ENCODE measurements at places on chromosomes 3 and 15.

DNA sequence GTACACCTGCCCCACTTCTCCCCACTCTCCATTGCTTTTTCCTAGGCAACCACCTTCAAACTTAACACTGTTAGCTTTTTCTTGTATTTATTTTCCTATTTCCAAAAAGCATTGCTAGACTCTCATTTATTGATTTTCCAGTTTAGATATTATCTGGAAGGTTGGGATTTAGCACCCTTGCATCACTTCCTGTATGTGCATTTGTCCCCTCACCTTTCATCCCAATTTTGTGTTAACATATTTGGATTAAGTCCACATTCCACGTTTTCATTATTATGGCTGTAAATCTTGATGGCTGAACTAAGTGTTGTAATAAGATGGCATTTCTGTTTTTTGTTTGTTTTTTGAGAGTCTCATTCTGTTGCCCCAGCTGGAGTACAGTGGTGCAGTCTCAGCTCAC is 109.7 kb downstream of the TBC1D2B start:
- DNase-seq, result no peak

DNA sequence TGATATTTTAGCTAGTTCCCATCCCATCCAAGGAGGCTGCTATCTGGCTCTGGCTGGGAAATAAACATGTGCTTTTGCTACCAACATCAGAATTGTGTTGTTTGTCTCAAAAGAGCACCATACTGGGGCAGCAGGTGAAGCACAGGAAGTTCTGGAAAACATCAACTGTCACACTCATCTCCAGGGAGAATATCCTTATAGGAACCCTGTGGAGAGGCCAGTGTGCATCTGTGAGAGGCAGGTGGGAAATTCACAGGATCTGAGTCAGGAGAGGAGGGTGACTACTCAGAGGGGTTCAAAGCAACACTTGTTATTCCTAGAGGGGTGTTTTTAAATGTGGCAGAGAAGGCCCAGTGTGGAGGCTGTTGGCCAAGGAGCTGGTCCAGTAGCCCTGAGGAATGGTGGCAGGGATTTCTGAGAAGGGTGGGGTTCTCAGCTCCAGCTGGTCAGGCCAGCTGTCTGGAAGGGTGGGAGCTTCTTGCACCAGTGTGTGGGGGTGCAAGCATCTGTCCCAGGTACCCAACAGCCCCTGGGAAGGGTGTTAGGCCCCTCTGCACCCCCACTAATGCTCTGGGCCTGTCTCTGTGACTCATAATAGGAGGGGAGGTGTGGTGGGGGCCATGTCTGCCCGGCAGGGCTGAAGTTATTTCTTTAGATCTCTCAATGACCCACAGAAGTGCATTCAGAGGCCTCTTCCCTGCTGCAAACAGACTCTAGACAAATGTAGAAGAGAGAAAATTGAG is 28.7 kb downstream of the RPSA start:
- DNase-seq, result peak; percentile 47

- DNase-seq, result no peak
Observed at GRCh38 chr3:138987181-138987580, 18.9 kb downstream of the PRR23A start.

DNA sequence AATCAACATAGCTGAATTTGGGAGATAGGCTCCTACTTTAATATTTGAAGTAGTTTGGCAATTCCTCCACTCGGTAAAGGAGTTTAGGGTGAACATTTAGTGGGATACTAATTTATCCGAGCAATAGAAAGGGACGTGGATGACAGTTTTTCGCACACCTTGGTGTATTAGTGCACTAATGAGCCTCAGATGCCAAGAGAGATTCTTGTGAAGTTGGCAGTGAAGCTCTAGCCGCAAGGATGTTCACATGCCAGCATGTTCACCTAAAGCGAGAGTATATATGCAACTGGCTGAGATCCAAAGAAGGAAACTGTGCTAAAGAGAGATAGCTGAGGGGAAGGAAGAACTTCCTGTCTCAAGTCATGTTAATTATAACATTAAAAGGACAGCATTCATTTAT is 58.5 kb downstream of the TGFBR2 start:
- DNase-seq, result no peak

GRCh38 chr15:65300924-65301441 is 3.5 kb upstream of the RNU5B-1 start:
- DNase-seq, result no peak

DNA sequence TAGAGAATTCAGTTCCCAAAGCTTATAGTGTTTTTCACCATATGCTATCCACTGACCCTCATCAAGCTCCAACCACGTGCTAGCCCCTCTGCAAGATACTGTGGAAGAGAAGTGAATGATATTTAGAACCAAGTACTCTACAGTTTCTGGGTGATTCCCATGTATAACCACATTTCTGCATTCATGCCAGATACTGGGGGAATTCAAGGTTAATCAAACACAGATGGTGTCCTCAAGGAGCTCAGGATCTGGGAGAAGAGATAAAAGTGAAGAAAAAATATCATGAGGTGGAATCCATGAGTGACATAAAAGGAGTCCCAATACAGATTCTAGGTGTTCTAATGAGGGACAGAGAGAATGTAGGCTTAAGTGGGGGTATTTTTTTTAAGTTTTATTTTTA is 195.8 kb downstream of the FHIT start:
- no peak for DNase-seq

- DNase-seq, result peak; percentile 46
Observed at GRCh38 chr15:50685976-50686468, 575 bp downstream of the TRPM7 start.
